ENCODE measurements at places on chromosomes 2 and 18.

- no peak for DNase-seq
Observed at GRCh38 chr18:60372132-60372531, 443 bp downstream of the MC4R start.

GRCh38 chr18:77108821-77109647 is 23.5 kb downstream of the MBP start:
- DNase-seq: no peak

DNA sequence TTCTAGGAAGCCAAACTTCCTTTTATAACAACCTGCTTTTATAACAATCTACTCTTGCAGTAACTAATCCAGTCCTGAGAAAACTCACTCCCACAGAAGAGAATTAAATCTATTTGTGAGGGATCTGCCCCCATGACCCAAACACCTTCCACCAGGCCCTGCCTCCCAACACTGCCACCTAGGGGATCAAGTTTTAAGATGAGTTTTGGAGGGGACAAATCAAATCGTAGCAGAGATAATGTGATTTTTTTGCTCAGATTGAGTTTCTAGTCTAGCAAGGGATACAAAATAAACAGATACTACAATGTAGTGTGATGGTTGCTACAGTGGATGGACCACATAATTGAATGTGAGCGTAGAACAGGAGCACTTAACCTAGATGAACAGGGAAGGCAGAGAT is 52.2 kb downstream of the NCOA1 start:
- DNase-seq: no peak

GRCh38 chr2:206939340-206939739 is at the start of gene CPO:
Gene CPO, plus strand, starts transcription at chr2:206939518. Its CDS starts 82 bp downstream, at chr2:206939600.
- no peak for DNase-seq

DNA sequence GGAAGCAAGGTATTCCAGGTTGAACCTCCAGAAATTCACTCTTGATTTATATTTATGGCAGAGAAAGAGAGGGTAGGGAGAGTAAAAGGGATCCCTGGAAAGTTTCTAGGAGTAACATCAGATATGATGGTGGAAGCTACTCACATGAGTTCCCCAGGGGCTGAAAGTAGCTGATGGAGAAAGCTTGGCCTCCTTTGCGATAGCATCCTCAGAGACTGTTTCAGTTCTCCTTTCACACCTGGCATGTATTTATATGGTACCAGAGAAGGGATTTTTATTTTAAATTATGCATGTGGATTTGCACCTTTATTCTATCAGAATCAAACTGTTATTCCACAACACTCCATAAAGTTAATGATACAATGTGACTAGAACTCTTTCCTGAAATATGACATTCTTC is 126.3 kb upstream of the OSR1 start:
- no peak for DNase-seq

GRCh38 chr2:16525265-16525887 is 140.3 kb downstream of the CYRIA start:
- no peak for DNase-seq

GRCh38 chr2:70943205-70943871 is 7.6 kb downstream of the ATP6V1B1 start:
- DNase-seq: no peak

DNA sequence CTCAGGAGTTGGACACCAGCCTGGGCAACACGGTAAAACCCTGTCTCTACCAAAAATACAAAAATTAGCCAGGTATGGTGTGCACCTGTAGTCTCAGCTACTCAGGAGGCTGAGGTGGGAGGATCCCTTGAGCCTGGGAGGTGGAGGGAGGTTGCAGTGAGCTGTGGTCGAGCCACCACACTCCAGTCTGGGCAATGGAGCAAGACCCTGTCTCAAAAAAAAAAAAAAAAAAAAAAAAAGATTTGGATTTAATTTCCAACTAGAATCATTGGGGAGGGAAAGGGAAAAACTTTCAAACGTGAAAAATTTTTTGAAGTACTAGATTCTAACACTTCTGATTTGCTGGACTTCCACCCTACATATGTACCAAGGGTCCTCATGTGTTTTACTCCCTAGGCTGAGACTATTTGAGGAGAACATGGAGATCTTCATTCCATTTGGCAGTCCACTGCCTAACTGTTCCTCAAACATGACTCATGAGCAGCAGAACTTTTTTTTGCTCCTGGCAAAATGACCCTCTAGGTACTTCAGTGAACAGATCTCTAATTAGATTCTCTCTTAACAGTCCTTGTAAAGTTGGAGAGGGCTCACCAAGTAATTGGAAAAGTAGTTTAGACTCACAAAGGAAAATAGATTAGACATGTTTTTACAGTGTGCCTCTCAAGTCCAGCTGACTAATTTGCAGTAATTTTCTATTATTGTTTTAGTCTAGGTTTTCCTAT is 267.6 kb downstream of the METTL4 start:
- no peak for DNase-seq

- DNase-seq: no peak
Observed at GRCh38 chr18:2173486-2173885, 397.8 kb downstream of the METTL4 start.

DNA sequence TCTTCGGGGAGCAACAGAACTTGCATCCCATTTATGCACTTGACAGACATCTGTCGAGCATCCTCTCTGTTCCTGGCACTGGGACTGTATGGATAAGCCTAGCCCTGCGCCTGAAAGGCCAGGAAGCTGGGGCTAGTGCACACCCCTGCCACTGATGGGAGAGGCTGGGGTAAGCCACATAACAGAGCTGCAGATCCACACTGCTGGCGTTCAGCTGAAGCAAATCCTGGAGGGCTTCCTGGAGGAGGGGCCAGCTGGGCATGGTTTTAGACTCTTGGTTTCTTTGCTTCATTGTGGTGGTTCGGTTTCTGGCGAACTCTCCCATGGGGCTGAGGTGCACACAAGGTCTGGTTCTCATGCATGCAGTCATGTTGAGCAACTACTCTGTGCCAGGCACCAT is 45.5 kb upstream of the FOSL2 start:
- no peak for DNase-seq

GRCh38 chr2:236242057-236242495 is 22.1 kb downstream of the ASB18 start:
- DNase-seq: no peak
